ENCODE measurements at places on chromosomes 11 and 22.

DNA sequence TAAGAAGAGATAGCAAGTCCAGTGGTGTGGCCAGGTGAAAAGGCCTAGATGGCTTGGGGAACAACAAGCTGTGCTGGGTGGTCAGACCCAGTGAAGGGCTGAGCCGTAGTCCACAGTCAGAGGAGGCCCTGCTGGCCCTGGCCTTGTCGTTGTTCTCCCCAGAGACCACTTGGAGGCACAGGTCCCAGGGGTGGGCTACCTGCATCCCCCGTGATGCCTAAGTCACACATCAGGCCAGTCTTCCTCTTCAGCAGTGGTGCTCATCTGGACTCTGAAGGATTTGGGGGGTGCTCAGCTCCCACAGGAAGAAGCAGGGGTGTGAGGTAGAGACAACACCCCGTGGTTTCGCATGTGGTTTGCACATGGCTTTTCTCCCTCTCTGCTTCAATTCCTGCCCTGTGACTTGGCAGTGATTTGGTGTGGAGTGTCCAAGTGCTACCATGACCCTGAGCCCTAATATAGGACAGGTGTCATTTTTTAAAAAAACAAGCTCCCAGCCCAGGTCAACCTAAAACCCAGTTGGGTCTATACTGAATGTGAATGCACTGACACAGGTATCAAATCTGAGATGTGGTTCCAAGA lies 51.0 kb downstream of the ALX4 start:
- no peak for DNase-seq

DNA sequence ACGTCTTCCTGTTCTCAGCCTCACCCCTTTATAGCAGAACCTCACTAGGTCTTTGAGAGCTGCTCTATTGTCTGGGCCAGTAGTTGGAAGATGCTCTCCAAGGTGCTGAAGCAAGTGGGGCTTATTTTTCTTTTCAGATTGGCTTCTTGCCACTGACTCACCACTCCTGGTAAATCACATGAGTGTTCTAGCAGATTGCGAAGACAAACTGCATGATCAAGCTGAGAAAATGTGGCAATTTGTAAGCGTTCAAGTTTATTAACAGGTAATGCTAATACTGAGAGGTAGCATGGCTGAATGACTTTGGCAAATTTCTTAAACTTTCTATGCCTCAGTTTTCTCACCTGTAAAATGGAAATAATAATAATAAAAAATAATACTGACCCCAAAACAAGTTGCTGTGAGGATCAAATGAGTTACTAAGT lies 59.2 kb downstream of the CACNG2 start:
- DNase-seq, result peak; percentile 66

DNA sequence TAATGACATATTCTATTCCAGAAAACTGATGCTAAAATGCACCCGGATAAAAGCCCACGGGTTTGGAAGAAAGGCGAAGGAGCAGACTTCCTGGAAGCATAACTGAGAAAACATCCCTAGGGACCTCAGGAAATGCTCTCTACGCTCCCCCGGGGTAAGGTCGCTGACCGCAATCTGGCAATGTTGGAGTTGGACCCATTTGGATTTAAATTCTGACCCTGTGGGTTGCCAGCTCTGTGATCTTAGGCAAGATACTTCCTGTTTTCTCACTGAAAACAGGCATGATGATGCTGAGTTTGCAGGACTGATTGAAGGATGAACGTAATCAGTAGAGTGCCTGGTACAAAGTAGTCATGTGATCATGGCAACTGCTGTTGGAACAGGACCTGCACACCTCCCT lies 1054.0 kb downstream of the NTM start:
- no peak for DNase-seq

DNA sequence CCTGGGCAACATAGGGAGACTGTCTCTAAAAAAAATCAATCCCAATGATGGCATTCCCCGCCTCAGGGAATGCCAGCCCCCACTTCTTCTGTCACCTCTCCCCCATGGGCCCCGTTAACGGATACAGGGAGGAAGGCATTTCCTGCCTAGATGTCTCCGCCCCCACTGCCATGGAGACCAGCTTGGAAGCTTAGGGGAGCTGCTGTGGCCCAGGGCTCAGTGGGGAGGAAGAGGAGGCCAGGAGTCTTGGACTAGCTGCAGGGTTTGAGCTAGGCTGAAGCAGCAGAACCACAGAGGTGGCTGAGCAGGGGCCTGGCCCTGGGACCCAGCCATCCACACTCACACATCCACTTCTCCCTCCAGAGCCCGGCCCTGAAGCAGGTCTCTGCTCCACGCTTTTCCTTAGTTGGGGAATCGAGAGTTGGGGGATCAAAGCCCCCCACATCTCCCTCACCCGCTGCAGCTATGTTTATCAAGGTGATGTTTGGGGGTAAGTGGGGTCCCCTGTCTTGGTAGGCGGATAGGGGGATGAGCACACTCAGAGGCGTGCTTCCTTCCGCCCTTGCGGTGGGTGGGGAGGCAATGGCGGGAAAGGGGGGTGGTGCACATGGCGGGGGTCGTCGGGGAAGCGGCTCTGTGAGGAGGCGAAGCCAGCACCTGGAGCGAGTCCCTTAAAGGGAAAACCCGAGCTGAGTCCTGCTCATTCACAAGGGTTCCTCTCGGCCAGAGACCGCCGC lies at the start of gene C22orf15:
TSS of gene C22orf15 (plus strand) at position 149 of the 737 bp plus-strand sequence. CDS start at position 466, 317 bp downstream.
- DNase-seq, result peak; percentile 62

DNA sequence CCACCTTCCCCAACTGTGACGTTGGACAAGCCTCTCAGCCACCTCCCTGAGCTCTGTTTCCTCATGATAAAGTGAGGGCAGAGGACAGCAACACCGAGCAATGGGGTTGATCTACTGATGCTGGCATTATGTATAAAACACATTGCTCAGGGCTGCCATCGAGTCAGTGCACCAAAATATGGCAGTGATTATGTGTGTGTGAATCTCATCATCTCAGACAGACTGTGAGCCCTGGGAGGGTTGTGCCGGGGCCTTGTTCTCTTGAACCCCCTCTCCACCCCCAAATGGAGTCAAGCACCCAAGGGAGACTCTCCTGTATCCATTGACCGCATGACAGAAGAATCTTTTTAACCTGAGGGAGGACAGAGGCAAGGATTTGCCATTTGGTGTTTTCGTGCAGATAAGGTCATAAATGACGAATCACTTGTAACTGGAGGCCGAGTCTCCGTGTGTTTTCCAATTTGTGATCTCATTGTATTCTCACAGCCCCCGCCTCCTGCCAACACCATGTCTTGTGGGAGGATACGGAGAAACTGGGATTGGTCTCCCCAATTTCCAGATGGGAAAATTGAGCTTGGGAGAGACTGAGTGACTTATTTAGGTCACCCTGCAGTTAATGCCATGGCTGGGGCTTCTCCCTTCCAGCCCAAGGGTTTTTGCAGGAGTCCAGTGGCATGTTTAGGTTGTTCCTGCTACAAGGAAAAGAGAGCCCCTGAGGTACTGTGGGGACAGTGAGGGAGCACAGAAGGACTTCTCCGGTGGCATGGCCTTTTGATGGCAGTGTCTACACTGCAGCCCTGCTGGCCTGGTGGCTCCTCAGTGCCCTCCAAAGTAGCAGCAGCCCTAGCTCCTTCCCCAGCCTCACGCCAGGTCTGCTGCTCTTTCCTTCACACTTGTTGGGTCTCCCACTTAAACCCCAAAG lies 52.4 kb downstream of the CHRDL2 start:
- no peak for DNase-seq

GRCh38 chr11:133951327-133952198 lies 5.2 kb downstream of the IGSF9B start:
- DNase-seq, result no peak

DNA sequence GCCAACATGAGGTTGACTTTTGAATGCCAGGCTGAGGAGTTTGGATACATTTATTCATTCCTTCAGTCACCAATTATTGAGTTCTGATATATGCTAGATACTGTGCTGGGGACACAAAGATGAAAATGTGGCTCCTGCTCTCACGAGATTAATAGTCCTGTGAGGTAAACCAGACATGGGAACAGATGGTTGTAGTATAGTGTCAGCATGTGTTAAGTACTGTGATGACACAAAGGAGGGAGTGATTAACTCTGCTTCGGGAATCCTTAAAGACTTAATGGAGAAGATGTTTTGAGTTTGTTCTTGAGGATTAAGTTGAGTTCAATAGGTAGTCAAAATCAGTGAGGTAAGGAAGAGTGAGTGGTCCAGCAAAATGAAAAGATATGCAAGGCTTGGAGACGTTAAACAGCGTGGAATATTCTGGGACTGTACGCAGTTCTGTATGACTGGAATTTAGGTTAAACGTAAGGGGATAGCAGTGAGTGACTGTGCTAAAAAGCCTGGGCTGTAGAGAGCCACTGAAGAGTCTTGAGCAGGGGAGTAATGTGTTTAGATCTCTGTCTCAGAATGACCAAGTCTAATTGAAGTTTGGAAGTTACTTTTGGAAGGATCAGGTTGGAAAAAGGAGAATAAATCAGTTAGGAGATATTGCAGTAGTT lies 11.8 kb downstream of the RNF121 start:
- no peak for DNase-seq

- DNase-seq, result no peak
Observed at GRCh38 chr22:50302041-50302541, 5.4 kb downstream of the PLXNB2 start.

DNA sequence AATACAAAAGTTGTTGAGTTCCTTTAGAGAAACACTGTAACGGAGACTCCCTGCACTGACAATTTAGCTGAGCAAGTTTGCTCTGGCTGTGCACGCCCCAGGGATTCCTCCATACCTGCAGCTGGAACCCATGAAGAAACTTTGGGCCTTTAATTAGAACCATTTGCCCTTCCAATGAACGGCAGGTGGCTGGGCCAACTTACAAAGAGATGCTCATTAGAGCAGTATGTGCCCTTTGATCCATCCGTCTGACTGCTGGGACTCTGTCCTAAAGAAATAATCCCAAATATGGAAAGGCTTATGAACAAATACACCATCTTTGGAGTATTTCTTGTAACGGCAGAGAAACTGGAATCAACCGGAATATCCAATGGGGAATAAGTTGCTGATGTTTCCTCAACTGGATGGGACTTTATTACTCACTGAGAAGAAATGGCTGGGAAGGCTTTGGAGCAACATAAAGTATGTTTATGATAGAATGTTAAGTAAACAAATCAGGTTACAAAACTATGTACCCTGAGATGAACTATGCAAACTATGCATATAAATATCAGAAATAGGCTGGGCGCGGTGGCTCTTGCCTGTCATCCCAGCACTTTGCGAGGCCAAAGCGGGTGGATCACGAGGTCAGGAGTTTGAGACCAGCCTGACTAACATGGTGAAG lies 24.4 kb upstream of the FBLN1 start:
- no peak for DNase-seq

- DNase-seq, result no peak
Observed at GRCh38 chr11:74691755-74692154, 39.5 kb downstream of the CHRDL2 start.

GRCh38 chr11:115300660-115301428 lies 203.4 kb downstream of the CADM1 start:
- no peak for DNase-seq

- DNase-seq, result no peak
Observed at GRCh38 chr11:45818961-45819605, 14.1 kb downstream of the SLC35C1 start.

- no peak for DNase-seq
Observed at GRCh38 chr11:100545970-100546369, 141.1 kb upstream of the ARHGAP42 start.

GRCh38 chr22:27686534-27686933 lies 115.0 kb downstream of the MN1 start:
- DNase-seq, result no peak

DNA sequence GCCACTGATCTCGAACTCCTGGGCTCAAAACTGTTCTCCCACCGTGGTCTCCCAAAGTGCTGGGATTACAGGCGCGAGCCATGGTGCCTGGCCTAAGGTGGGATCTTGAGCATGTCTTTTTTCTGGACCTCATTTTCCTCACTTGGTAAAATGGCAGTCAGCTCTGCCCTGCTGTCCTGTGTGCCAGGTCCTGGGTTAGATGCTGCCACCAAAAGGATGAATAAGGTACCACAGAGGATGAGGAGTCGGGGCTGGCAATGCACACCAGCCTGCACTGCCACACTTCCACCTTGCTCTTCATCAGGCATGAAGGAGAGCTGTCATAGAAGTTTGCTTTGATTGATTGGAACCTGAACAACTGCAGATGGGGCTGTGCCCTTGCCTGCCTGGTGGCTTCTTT lies 32.3 kb downstream of the ACO2 start:
- peak; percentile 28 for DNase-seq

Data from DND-41 (cell line).